Activated naive CD8-positive, alpha-beta T cell treated with anti-CD3 and anti-CD28 coated beads for 36 hours (primary cell): ENCODE measurements at places on chromosomes 3 and 15.

- DNase-seq, result no peak
Observed at GRCh38 chr3:46353090-46353489, 821 bp upstream of the CCR2 start.

- no peak for DNase-seq
Observed at GRCh38 chr3:38606561-38606960, 42.9 kb downstream of the SCN5A start.

- DNase-seq, result no peak
Observed at GRCh38 chr3:127706785-127707351, 34.1 kb downstream of the ABTB1 start.

GRCh38 chr15:58378241-58379085 lies 53.3 kb upstream of the LIPC start:
- no peak for DNase-seq

DNA sequence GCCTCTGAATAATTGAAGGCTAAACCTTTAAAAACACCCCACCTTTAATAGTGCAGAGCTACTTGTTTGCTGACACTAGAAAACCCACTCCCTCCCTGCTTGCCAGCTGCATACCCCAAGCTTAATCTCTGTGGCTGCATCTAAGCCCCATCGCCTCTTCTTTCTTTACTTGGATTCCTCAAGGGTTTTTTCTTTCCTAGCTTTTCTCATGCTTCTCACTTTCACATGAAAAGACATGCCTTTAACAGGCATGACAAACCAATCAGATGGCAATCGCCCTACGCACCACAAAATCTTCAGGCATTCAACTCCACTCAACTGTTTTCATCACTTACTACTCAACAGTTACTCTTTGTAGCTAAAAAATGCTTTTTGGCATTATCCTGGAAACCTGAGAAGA lies 77.5 kb downstream of the PLD1 start:
- no peak for DNase-seq
